Urothelium cell line (cell line): ENCODE measurements at places on chromosomes 4 and X.

DNA sequence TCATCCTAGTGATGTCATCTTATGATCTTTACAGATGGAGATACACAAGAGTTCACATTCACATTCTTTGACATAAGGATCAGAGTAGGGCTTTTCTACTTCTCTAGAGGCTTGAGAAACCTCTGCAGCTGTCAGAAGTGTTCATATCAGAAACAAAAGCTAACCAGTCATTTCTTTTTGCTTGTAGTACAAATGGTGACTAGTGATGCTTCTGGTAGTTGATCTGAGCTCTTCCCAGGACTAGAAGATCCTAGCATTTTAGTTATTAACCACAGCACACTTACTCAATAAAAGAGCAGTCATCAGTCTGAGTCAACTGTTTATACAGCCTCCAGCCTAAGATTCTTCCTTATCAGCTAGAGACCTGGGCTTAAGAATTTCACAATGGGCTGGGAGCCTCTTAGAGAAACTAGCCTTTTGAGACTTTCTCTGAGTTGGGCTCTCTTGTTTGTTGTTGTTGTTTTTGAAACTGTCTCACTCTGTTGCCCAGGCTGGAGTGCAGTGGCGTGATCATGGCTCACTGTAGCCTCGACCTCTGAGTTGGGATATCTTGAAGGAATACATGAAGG lies 84.1 kb downstream of the TMEM164 start:
- peak; percentile 6 for DNase-seq

DNA sequence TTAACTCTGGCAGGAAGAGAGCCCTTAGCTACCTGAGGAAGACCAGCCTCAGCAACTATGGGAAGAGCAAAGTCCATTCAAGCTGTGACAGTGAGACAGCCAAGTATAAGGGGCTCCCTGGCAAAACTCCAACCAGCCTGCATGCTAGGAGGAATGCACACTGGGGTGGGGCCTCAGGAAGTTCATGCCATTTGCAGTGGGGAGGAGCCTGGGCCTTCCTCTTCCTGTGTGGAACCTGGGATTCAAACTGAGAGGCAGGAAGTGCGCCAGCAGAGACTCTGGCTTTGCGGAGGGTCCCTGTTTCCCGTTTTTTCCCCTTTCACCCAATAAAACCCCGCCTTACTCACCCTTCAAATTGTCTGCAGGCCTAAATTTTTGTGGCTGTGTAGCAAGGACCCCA lies 33.0 kb downstream of the TFDP3 start:
- no peak for DNase-seq

DNA sequence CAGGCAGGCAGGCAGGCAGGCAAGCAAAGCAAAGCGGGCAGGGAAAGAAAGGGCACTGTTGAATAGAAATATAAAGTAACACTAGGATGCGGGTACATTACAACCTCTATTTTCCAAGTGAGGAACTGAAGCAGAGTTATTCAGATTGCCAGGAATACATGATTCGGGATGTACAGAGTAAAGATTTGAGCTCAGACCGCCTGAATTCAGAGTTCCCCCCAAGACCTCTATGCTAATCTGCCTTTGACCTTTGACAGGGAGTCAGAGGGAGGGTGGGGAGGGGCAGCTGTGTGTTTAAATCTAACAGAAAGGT lies 271.9 kb upstream of the SMIM31 start:
- DNase-seq = no peak

- no peak for DNase-seq
Measured at GRCh38 chr4:140666889-140667614, 89.1 kb downstream of the TBC1D9 start.

DNA sequence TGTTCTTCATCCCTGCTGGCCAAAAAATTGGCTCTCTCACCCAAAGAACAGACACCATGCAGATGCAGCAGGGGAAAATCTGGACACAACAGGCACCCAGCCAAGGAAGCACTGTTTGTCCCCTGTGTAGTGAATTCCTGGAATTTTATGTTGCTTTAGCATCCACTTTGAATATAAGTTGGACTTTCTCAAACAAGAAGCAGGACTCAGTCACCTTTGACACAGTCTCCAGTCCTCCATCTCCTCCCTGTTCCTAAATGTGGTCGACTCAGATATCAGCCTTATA lies 11.8 kb downstream of the ZNF182 start:
- DNase-seq = no peak

DNA sequence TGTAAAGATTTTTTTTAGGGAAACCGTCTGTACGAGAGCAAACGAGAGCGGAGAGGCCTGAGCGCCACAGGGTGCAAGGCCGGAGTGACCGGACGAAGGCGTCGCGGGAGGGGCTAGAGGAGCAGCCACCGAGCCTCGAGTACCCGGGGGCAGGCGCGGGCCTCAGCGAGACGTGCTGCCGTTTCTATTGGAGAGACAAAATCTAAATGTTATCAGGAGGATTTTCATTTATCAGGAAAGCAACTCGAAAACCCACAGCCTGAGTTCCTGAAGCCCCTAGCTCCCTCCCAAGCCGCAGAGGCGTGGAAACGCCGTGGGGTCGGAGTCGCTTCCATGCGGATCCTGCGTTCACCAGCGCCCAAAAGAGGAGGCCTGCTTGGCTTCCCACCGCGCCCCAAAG lies 194.3 kb downstream of the MGST2 start:
- no peak for DNase-seq

DNA sequence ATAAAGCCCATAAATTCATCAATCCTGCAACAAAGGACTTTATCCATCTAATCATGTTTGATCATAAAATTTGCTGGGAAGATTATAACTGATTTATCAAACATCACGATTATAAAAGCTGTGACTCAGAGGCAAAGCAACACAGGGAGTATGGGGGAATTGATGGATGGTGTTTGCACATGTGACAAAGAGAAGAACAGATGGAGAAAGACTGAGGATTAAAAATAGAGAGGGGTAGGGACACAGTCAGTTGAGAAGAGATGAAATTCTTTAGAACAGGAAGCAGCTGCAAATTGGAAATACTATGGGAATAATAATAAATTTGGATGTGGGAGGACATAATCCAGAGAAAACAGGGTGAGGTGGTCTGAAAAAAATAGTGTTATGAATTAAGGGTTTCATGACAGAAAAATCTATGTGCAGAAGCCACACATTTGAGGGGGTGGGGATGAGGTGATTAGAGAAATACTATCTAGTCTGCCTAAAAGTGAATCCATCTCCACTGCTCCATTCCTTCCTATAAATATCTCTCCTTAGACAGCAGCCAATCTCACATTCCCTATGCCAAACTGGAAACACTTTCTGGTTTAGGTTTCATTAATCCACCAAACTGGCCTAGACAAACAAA lies 6.2 kb downstream of the PRR32 start:
- DNase-seq = no peak

- DNase-seq = no peak
Measured at GRCh38 chr4:119315036-119315435, 6.9 kb downstream of the FABP2 start.

GRCh38 chrX:42751573-42751972 lies 26.4 kb downstream of the PPP1R2C start:
- DNase-seq = no peak

DNA sequence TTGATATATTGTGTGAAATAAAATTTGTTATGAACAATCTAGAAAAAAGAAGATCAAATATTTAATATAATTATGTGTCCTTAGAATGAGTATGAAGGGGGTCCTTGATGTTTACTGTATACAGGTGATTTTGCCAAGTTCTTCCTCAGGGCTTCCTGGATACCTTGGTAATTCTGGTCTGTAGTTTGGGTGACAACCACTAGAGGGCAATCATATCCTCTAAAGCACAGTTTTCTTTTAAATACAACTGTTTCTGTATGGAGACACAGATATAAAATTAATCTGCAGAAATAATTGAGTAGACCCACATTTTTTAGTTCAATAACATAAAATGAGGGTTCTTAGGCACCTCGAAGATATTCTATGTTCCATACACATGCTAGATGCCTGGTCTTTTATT lies 157.7 kb downstream of the SPANXN1 start:
- peak; percentile 1 for DNase-seq

GRCh38 chrX:100863326-100863864 lies 10.8 kb downstream of the NOX1 start:
- no peak for DNase-seq

GRCh38 chr4:177191586-177191985 lies 118.1 kb upstream of the NEIL3 start:
- no peak for DNase-seq

GRCh38 chr4:181427076-181427475 lies 816.1 kb upstream of the TENM3 start:
- DNase-seq = no peak

GRCh38 chr4:25095837-25096236 lies 64.4 kb downstream of the SEPSECS start:
- no peak for DNase-seq

DNA sequence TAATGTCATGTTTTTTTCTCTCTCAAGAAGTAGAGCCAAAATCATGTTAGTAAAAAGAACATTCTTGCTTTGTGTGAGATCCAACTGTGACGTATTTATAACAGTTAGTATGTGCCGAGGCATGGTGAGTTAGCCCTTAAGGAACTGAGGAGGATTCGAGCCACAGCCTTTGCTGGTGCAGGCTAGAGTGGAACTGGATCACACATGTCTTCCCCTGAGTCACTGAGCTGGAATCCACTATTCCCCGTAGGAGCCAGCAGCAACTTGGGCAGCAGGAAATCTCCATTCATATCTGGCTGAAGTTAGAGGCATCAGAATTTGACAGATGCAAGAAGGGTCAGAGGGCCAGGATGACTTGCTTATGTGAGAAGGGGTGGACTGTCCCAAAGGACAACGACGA lies 144.6 kb upstream of the KIT start:
- peak; percentile 72 for DNase-seq

GRCh38 chr4:139965789-139966188 lies 188.2 kb downstream of the MAML3 start:
- DNase-seq = no peak

- DNase-seq = no peak
Measured at GRCh38 chr4:108350332-108350731, 181.6 kb upstream of the LEF1 start.

DNA sequence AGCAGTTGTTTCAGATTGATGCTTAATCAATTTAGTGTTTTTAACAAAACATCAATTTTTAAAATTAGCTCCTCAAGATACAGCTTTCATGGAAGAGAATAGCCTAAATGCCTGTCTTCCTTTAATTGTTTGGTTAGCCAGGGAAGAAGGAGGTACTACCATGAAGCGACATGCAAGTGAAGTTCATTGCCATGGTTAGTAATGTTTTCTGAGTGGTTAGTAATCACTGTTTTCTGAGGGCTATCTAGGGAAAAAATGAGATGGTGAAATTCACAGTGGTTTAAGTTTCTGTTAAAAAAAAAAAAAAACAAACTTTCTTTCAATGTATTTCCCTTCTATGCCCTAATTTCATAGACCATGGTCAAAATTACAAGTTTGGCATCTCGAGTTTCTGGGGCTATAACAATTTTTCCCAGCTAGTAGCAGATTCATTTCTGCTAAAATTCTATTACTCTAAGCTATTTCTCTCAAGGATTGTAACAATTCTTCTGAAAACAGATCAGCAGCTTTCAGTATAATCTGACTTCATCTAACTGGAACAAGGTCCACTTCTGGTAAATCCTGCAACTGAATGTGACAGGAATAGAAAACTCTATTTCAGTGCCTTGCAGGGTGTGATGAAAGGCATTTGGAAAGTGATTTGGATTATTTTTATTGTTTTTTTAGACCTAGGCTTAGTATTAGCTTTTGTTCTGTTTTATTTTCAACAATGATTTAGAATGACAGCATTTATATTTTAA lies 157.0 kb downstream of the PCDH18 start:
- DNase-seq = no peak

DNA sequence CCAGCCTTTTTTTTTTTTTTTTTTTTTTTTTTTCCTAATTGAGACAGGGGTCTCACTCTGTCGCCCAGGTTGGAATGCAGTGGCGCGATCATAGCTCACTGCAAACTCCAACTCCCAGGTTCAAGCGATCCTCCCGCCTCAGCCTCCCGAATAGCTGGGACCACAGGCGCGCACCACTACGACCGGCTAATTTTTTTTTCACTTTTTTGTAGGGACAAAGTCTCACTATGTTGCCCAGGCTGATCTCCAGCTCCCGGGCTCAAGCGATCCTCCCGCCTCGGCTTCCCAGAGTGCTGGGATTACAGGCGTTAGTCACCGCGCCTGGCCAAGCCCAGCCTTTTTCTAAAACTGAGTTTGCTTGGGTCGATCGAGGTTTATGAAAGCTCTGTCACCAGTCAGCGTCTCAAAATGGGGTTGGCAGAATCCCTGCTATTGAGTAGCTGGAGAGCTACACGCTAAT lies 1.3 kb upstream of the OTUD5 start:
- DNase-seq = no peak

GRCh38 chrX:150569155-150569477 lies 695 bp downstream of the MTM1 start:
- no peak for DNase-seq

DNA sequence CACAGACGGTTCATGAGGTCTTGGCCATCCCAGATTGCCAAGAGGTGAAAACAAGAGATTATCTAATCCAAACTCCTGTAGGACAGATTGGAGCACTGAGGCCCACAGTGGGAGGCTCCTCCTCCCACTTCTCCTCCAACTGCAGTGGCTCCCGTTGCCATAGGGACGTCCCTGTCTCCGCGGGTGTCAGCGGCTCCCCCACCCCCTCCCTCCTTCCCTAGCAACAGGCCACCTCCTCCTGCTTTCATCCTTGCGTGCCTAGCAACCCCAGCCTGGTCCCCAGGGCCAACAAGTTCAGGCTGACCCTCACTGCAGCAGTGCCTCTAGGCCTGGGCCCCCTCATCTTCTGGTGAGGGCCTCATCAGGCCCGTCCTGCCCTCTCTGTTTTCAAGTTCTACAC lies 6.8 kb upstream of the IQSEC2 start:
- DNase-seq = peak; percentile 41

DNA sequence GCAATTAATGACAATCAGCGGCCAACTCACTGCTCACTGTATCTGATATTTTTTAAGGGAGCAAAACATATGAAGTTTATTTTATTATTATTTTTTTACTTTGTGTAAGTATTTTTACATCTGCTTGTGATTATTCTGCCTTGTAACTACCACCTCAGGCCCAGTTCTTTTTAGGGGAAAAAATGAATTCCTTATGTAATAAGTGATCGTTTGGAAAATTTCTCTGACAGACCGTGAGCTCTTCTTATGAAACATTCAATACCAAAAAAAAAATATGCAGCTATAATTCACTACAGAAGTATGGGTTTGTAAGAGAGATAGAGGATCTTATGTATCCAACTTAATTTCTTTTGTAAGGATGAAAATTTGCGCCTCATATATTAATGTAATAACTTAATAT lies 33.5 kb upstream of the STOX2 start:
- DNase-seq = no peak

GRCh38 chr4:141390571-141390970 lies 169.9 kb downstream of the ZNF330 start:
- DNase-seq = no peak
